Hematopoietic multipotent progenitor cell treated with erythropoietin and hydrocortisone succinate and interleukin-3 and kit ligand, for 17 days (in vitro differentiated cells): ENCODE measurements at places on chromosomes 7 and 10.

DNA sequence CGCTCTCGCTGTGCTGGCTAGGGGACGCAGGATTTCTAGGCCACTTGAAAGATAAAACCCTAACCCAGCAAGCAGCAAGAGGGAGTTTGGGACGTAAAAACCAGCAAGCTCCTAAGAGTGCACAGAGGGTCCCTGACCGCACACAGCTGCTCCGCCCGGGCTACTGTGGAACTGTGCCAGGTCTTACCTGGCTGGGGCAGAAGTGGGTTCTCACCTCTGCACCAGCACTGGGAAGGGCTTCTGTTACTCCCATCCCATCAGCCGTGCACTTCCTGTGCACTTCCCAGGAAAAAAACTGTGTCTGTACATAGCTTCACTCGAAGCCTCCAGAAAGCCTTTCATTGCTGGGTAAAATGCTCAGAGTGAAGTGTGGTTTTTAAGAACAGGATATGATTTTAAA lies 45.9 kb upstream of the PTF1A start:
- DNase-seq: no peak

- no peak for DNase-seq
These were observed 5.9 kb upstream of the GDF10 start for GRCh38 chr10:47294057-47294456.

DNA sequence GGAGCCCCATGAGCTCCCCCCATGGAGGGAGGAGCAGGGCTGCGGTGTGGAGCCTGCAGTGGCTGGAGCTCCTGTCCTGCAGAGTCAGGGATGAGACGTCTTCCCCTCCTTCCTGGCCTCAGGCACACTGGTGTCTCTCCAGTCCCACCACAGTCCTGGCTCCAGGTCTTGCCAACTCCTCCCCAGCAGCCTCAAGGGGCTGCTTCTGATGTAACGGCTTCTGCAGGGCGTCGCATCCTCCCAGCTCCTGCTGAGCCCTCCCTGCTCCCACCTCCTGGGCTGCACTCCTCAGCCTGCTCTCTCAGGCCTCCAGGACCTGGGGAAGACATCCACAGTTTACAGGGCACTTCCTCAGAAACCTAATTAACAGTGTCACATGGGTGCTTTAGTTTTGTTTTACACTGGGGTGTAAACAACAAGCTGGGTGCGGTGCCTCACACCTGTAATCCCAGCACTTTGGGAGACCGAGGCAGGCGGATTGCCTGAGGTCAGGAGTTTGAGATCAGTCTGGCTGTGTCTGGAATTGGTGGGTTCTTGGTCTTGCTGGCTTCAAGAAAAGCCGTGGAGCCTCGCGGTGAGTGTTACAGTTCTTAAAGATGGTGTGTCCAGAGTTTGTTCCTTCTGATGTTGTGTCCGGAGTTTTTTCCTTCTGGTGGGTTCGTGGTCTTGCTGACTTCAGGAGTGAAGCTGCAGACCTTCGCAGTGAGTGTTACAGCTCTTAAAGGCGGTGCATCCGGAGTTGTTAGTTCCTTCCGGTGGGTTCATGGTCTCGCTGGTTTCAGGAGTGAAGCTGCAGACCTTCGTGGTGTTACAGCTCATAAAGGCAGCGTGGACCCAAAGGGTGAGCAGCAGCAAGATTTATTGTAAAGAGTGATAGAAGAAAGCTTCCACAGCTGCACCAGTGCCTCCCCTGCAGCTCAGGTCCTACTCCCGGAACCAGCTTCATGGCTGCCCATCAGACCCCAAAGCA lies 95.0 kb downstream of the PAXIP1 start:
- DNase-seq: no peak

GRCh38 chr10:21184984-21185383 lies 287.9 kb upstream of the NEBL start:
- DNase-seq: no peak

DNA sequence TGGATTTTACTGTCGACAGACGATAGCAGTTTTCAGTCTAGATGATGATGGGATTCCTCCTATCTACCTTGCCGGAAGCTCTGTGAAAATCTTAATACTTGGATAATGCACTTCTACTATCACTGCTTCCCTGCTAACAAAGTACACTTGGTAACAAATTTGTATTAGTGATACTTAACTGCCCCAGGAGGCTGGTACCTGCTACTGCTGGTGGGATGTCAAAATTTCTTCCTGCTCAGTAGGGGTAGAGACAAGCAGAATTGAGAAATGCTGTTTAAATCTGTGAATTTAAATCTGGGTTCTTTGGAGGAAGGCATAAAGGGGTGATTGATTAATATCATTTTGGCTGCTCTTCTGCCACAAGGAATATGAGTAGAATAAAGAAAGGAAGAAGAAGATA lies 99.8 kb upstream of the STRIP2 start:
- DNase-seq: no peak

- no peak for DNase-seq
These were observed 58.9 kb downstream of the KCNMA1 start for GRCh38 chr10:77578583-77579227.

GRCh38 chr10:36888925-36889573 lies 236.3 kb upstream of the ANKRD30A start:
- DNase-seq: peak; percentile 8

DNA sequence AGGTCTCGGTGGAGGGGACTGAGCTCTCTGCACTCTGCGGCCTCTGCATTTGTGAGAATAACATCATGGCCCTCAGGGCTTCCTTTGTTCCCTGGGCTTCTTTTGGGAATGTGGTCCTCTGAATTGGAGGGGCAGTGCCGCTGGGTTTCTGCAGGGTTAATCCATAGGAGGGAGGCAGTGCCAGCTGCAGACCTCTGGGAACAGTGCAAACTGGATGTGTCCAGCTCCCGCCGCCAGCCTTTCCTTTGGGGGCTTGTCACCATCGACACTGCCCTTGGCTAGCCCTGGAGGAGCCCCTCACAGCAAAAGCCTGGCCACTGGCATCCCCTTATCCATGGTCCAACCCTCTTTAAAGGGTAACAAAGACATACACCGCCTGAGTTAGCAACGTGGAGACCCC lies 174.0 kb downstream of the WDR37 start:
- DNase-seq: no peak

- DNase-seq: no peak
These were observed 25.3 kb downstream of the ZSCAN25 start for GRCh38 chr7:99642027-99642426.

DNA sequence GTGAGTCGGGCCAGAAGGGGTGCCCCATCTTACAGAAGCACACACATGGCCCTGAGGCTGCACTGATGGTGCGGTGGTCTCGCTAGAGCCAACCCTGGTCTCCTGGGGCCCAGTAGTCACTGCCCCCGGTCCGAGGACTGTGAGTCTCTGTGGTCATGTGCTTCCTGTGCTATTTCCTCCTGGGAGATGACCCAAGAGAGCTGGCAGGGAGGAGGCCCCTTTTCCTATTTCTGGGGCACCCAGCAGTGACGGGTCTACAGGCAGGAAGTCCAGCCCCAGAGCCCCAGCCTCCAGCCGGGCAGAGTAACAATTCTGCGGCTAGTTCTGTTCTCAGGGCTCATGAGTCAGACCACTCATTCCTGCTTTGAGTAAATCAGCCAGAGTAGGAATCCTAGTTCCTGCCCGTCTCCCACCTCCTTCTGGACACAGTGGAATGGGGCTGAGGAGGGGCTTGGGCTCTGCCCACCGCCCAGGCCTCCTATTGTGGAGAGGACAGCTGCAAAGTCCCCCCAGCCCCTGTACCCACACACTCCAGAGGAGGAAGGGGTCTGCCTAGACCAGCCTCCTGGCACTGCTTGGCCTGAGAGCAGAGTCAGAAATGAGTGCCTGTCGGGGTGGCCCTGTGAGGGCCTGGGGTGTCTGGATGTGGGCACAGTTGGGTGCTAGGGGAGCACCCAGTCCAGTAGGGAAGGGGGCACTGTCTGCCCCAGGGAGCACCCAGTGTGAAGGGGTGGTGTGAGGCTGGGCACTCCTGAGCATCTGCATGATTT lies 80.5 kb upstream of the PPIF start:
- no peak for DNase-seq

- DNase-seq: no peak
These were observed 45.1 kb upstream of the CDK14 start for GRCh38 chr7:90551036-90551435.

- no peak for DNase-seq
These were observed 52.8 kb downstream of the ABLIM1 start for GRCh38 chr10:114605155-114605797.
